WERI-Rb-1 (cell line): ENCODE measurements at places on chromosomes 12 and 14.

DNA sequence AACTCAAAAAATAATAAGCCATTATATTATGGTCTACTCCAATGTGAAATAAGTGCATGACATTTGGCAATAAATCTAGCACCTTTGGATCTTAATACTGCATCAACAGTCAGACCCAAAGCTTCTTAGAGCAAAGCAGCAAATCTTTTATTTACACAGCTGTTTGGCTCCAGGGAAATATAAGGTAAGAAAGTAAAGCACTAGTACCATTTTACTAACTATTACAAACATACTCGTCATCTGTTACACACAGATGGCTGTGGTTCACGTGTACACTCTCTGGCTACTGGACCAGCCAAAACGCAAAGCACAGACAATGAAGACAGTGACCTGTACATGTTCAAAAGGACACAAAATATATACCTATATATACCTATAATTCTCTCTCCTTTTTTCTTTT, 2.8 kb downstream of the FGD6 start:
- DNase-seq = peak; percentile 13

DNA sequence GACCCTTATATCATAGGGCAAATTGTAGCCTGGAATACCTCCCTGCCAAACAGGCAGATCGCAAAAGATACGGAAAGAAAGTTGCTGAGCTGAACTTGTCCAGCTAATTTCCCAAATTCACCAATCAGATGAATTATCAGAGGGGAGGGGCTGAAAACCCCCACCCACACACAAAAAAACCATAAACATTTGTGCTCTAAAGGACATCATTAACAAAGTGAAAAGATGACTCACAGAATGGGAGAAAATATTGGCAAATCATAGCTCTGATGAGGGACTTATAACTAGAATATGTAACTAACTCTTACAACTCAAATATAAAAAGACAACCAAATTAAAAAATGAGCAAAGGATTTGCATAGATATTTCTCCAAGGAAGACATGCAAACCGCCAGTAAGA, 36.3 kb downstream of the PTHLH start:
- DNase-seq = no peak

GRCh38 chr14:102973706-102974285, 51.3 kb downstream of the AMN start:
- DNase-seq = no peak

DNA sequence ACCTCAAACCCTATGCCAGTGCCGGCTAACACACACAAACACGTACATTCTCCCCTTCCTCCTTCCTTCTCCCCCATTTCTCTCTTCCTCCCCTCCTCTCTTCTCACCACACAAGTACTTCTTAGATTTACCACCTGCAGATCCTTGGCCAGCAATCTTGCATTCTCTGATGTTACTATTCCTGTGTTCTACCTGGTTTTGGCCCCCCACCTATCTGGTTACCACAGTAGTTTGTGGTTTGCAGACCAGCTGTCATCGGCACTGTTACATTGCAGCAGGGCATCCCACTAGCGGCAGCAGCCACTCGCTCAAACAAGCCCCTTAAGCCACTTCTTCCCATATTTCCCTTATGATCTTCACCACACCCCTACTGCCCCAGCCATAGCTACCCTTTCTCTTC, 3.9 kb downstream of the ABHD4 start:
- DNase-seq = no peak

DNA sequence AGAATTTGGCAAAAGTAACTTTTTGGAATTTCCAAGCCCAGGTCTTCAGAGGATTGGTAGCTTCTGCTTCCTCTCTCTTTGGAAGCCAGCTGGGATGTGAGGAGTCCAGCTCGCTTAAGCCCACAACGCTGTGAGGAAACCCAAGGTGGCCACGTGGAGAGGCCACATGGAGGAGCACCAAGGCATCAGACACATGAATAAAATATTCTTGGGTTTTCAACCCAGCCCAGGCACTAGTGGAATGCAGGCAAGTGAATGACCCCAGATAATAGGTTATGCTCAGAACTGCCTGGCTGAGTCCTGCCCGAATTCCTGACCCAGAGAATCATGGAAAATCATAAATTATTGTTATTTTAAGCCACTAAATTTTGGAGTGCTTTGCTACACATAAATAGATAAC, 119.7 kb upstream of the PARP11 start:
- DNase-seq = no peak

- DNase-seq = no peak
These were observed 27.7 kb downstream of the TPCN1 start for GRCh38 chr12:113248842-113249435.

- DNase-seq = no peak
These were observed 897 bp downstream of the SUDS3 start for GRCh38 chr12:118377021-118377883.

- no peak for DNase-seq
These were observed 86.1 kb upstream of the FZD10 start for GRCh38 chr12:130076126-130076525.

GRCh38 chr14:71395151-71395604, 487.9 kb downstream of the PCNX1 start:
- no peak for DNase-seq

DNA sequence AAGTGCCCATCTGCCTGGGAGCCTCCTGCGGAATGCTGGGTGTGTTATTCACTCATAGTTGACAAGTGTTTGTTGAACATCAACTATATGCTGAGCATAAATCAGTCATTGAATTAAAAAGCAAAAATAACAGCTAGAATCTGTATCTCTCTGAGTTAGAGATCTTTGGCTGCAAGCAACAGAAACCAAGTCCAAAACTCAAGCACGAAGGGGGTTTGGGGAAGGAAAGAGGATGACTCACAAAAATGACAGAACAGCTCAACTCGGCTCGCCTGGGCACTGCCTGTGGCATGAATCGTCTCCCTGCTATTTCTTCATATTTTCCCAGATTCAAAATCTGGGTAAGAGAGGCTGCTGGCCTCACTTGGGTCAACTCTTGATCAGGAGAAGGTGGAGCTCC, 72.6 kb upstream of the NCOR2 start:
- DNase-seq = no peak

DNA sequence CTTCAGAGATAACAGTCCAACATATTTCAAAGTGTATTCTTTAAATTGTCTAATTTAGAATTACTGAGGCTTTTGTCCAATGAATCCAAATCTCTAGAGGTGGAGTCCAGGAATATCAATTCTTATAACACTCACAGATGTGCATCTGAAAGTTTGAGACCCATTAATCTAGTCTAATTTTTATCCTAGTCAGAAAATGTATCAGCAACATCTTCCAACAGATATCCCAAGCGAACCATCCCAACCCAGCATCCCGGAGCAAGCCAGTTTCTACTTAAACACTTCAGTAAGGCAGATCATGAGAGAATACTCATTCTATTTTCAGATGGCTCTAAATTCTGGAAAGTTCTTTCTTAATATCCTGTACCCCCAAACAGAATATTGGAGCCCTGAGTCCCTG, 113.5 kb downstream of the BBS10 start:
- no peak for DNase-seq

GRCh38 chr12:53461591-53461990, 9.7 kb downstream of the PCBP2 start:
- DNase-seq = no peak

- DNase-seq = no peak
These were observed 7.6 kb downstream of the B4GALNT1 start for GRCh38 chr12:57625261-57626032.

DNA sequence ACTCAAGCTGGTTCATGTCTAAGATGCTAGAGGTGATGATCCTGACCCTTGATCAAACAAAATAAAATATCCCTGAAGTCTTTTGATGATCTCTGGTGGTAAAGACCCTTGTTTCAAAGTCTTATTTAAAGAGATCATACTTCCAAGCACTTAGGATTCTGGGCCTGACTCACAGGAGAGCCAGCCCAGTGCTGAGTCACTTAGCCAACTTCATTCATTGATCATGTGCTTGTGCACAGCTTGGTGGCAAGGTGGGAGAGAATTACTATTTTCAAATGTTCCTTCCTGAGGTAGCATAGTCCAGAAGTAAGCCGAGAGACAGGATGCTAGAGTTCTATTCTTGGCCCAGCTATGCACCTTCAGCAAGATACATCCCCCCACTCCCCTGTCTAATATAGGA, 40.6 kb downstream of the SCN8A start:
- no peak for DNase-seq

GRCh38 chr12:13251521-13251920, 55.0 kb downstream of the EMP1 start:
- no peak for DNase-seq

- DNase-seq = no peak
These were observed 120.0 kb downstream of the PRICKLE1 start for GRCh38 chr12:42469355-42470175.

DNA sequence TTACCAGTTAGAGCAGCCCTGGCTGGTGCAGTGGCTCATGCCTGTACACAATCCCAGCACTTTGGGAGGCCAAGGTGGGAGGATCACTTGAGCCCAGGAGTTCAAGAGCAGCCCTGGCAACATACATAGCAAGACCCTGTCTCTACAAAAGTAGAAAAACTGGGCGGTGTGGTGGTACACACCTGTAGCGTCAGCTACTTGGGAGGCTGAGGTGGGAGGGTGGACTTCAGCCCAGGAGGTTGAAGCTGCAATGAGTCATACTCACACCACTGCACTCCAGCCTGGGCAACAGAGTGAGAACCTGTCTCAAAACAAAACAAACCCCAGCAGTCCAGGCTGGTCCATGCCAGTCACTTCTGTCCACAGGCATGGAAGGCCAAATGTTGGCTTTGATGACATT, 7.4 kb downstream of the COX14 start:
- no peak for DNase-seq

GRCh38 chr12:20423557-20423956, 55.2 kb downstream of the PDE3A start:
- DNase-seq = peak; percentile 7

DNA sequence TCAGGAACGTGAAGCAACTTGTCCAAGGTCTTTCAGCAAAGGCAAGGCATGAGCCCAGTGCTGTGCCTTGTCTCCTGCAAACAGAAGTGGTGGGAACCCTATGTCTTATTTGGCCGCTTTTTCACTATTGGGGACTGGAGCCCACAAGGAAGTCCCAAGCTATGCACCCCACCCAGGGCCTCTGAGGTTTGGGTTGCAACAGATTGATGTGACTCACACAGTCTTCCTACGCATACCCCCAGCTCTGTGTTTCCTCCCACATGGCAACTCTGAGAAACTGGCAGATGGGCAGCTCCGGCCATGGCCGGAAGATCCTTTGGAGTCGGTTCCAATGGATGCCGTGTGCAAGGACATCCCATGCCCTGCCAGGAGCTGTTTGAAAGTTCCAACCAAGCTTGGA, 28.3 kb upstream of the CMKLR1 start:
- no peak for DNase-seq

GRCh38 chr14:35403114-35403602, 1.4 kb downstream of the NFKBIA start:
- no peak for DNase-seq

DNA sequence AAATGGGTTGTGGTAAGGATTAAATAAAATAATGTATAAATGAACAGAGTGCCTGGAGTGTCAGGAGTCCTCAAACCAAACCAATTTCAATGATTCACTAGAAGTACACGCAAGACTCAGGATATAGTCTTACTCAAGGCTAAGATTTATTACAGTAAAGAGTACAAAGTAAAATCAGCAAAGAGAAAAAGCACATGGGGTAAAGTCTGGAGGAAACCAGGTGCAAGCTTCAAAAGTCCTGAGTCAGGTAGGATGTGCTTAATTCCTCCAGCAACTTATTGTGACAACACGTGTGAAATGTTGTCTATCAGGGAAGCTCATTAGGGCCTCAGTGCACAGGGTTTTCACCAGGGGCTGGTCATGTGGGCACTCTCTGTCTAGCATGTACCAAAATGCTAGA, 105.8 kb upstream of the NAP1L1 start:
- no peak for DNase-seq

DNA sequence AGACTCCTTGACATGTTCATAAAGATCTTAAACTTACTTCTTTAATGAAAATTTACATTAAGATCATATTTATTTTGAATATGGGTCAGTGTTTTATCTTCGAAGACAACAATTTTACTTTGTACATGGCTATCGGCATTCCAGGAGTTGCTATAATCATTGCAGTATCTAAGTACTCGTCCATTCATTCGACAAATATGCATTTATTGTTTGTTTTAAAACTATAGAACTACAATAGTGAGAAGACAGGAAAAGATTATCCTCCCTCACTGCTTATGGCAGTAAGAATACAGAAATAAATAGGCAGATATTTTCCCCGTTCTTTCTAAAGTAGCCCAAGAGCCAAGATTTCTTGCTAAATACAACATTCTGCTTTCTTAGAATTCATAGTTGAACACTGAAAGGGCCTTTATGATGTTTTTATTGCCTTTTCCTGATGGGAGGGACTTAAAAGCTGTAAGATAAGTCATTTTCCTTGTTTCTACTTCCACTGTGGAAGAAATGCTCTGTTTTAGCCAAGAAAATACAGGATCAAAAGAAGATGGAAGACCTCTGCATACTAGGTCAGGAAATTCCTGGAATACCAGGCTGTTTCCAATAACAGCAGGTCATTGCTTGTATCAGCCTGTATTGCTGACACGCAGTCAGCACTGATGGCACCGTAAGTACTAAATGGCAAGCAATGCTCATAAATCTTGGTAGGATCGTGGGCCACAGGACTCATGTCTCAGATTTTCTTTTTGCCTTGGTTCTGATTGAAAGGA, 521.0 kb upstream of the ATP2B1 start:
- DNase-seq = no peak

DNA sequence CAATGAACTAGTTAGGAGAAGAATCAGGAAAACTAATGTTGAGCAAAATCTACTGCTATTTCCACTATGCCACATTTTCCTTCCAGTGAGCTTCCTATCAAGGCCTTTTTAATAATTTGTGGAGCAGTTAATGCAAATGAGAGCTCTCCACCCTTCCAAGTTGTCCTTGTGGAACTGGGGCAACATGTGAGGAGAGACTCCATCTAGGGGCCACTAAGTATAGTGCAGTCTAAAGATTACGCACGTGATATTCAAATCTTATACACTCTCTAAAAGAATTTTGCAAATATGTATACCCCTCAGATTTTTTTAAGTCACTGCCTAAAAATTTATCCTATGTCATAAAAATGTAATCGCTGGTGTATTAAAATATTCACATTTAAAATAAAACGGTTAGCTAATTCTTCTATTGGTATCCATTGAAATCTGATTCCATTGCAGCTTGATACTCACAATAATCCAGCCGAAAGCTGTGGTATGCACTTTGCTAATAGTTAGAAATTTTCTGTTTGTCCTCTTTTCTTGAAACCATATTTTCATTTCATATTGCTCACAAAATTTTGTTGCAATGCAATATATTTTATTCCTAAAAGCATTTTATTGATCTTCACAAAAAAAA, 100.1 kb downstream of the PAH start:
- no peak for DNase-seq
